Central memory CD8-positive, alpha-beta T cell (primary cell): ENCODE measurements at places on chromosomes 7 and 10.

DNA sequence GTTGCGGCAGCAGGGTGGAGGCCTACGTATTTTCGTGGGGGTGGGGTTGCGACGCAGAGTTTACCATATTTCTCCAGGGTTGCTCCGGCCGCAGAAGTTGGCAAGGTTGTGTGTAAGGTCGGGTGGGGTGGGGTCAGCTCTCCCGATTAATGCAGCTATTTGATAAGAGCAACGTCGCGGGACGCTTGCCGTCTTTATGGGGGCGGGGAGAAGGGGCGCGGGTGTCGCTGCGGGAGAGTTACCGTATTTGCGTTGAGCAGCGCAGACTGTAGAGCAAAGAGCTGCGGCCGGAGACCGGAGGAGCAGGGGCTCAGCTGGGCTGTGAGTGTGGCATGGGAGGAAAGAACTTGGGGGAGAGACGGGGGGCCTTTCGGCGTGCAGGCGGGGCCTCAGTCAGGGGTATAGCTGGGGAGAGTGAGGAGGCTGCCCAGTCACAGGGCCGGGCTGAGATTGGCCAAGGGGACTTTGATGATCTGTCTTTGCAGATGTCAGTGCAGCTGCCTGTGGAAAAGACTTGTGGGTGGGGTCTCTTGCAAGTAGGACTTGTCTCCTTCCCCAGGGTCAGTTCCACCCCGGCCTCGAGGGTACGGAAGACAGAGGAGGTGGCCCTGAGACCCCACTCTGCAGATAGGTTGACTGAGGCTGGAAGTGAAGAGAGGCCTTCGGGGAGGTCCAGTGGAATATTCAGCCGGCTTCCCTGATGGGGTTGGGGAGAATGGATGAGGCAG lies 26.6 kb downstream of the ZNF775 start:
- no peaks in the 10 kb centered on the region for H3K27me3 ChIP-seq
- H3K4me1 ChIP-seq, result peaks cover 35% of the 10 kb centered on the region
- H3K36me3 ChIP-seq, result peaks cover 19% of the 10 kb centered on the region
- DNase-seq, result peak; percentile 25

GRCh38 chr10:2410049-2410448 lies 657.3 kb upstream of the PFKP start:
- H3K36me3 ChIP-seq, result no peaks in the 10 kb centered on the region
- no peaks in the 10 kb centered on the region for H3K27me3 ChIP-seq
- H3K4me1 ChIP-seq, result no peaks in the 10 kb centered on the region
- H3K27ac ChIP-seq, result no peak overlapping the region
- H3K4me3 ChIP-seq, result no peak overlapping the region
- no peak for DNase-seq

DNA sequence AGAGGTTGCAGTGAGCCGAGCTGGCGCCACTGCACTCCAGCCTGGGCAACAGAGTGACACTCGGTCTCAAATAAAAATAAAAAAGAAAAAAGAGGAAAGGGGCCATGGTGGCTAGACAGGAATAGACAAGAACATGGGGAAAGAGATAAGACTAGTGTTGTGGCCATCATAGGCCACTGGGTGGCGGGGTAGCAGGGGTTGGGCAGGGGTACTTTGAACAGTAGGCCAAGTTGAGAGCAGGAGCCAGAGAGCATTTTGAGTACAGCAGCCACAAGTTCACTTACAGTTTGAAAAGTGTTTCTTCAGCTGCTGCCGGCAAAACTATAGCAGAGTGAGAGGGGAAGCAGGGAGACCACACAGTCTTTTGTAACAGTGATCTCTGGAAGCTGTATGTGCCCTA lies 656.0 kb downstream of the CNTNAP2 start:
- DNase-seq, result no peak
- H3K27me3 ChIP-seq, result no peaks in the 10 kb centered on the region
- no peaks in the 10 kb centered on the region for H3K4me1 ChIP-seq
- no peak overlapping the region for H3K27ac ChIP-seq
- peaks cover 1% of the 10 kb centered on the region for H3K36me3 ChIP-seq
- H3K4me3 ChIP-seq, result no peak overlapping the region

DNA sequence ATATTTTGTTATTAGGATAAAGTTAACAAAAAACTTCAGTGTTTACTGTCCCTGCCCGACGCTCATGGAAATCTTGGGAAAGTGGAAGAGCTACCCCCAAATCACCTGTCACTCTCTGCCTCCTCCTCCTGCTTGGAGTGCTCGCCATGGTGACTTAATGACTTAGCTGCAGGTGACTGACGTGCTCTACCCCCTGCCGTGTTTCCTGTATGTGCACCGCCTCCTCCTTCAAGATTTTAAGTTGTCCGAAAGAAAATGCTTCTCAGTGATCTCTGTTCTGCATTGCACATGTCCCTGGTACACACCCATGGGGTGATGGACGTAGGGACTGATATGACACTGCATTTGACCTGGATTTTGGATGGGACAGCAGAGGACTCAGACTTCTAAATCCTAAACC lies 338.8 kb upstream of the SHH start:
- peaks cover 2% of the 10 kb centered on the region for H3K27me3 ChIP-seq
- no peaks in the 10 kb centered on the region for H3K36me3 ChIP-seq
- no peaks in the 10 kb centered on the region for H3K4me1 ChIP-seq
- H3K4me3 ChIP-seq, result no peak overlapping the region
- no peak for DNase-seq

- H3K4me3 ChIP-seq, result no peak overlapping the region
- H3K4me1 ChIP-seq, result no peaks in the 10 kb centered on the region
- no peak overlapping the region for H3K27ac ChIP-seq
- H3K27me3 ChIP-seq, result no peaks in the 10 kb centered on the region
These were observed 777.4 kb downstream of the SORCS1 start for GRCh38 chr10:106387063-106387462.

- H3K4me1 ChIP-seq, result peaks cover 29% of the 10 kb centered on the region
- H3K27me3 ChIP-seq, result no peaks in the 10 kb centered on the region
- no peak overlapping the region for H3K27ac ChIP-seq
- DNase-seq, result no peak
- H3K36me3 ChIP-seq, result peaks cover 3% of the 10 kb centered on the region
These were observed 22.4 kb downstream of the MTURN start for GRCh38 chr7:30157204-30157603.

GRCh38 chr7:8442051-8442813 lies 8.8 kb downstream of the NXPH1 start:
- no peak overlapping the region for H3K4me3 ChIP-seq
- H3K36me3 ChIP-seq, result peaks cover 4% of the 10 kb centered on the region
- H3K4me1 ChIP-seq, result peaks cover 5% of the 10 kb centered on the region
- H3K27me3 ChIP-seq, result peaks cover 100% of the 10 kb centered on the region
- H3K27ac ChIP-seq, result peak overlapping the region; percentile 51

- H3K36me3 ChIP-seq, result peaks cover 6% of the 10 kb centered on the region
- no peak overlapping the region for H3K4me3 ChIP-seq
- H3K27me3 ChIP-seq, result no peaks in the 10 kb centered on the region
- peak overlapping the region; percentile 5 for H3K27ac ChIP-seq
These were observed 76.5 kb downstream of the JAZF1 start for GRCh38 chr7:28104041-28104541.

DNA sequence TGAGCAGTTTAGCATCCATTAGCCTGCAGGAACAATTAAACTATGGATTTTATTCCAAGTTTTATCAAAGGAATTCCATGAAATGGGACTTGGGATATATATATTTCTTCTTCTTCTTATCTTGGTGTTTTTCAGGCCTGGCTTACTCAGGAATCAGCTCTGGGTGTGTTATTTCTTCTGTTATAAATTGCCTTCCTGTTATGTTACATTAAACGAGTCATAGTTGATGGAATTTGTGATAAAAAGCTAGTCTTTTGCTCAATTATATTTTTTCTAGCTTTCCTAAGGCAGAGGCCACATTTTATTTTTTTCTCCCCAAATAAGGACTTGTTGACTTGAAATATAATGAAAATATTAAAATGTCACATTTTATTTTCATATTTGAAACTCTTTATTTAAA lies 141.3 kb downstream of the EPC1 start:
- H3K27me3 ChIP-seq, result peaks cover 11% of the 10 kb centered on the region
- H3K4me3 ChIP-seq, result no peak overlapping the region
- DNase-seq, result no peak
- H3K4me1 ChIP-seq, result no peaks in the 10 kb centered on the region
- no peaks in the 10 kb centered on the region for H3K36me3 ChIP-seq
- no peak overlapping the region for H3K27ac ChIP-seq

- no peak overlapping the region for H3K27ac ChIP-seq
- H3K36me3 ChIP-seq, result peaks cover 15% of the 10 kb centered on the region
- no peaks in the 10 kb centered on the region for H3K27me3 ChIP-seq
- H3K4me1 ChIP-seq, result no peaks in the 10 kb centered on the region
- H3K4me3 ChIP-seq, result no peak overlapping the region
These were observed 232.5 kb upstream of the CCDC6 start for GRCh38 chr10:60138842-60139241.

GRCh38 chr7:149669121-149669818 lies 104.1 kb downstream of the ZNF467 start:
- H3K36me3 ChIP-seq, result no peaks in the 10 kb centered on the region
- H3K4me1 ChIP-seq, result peaks cover 4% of the 10 kb centered on the region
- no peak overlapping the region for H3K27ac ChIP-seq
- DNase-seq, result no peak
- H3K27me3 ChIP-seq, result peaks cover 75% of the 10 kb centered on the region

GRCh38 chr7:42342381-42342780 lies 105.4 kb upstream of the GLI3 start:
- no peak for DNase-seq
- no peaks in the 10 kb centered on the region for H3K4me1 ChIP-seq
- H3K27me3 ChIP-seq, result no peaks in the 10 kb centered on the region
- no peak overlapping the region for H3K27ac ChIP-seq
- no peak overlapping the region for H3K4me3 ChIP-seq

DNA sequence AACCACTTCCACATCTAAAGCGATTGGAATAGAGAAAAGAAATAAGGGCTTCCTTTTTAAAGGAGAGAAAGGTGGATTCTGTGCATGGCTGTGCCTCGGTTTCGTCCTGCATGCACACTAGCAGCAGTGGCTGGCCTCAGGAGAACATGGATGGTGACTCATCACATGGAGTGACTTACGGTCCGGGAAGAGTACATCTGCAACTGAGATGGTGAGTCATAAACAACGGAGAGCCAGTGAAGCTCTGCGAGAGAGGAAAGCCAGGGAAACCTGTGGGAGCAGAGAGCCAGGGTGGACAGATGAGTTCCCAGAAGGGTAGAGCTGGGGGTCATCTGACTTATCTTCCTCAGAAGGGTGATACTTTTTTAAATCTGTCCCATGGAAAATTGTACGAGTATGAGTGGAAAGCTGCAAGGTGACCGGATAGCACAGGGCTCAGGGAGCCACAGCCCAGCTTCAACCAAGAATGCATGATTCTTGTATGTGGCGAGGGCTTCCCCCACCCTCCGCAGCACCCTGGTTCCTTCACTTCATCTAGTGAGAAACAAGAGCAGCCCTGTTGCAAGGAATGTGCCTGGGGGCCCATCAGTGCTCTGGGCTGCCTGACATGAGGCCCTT lies 259.1 kb downstream of the KLF6 start:
- no peaks in the 10 kb centered on the region for H3K4me1 ChIP-seq
- H3K27me3 ChIP-seq, result peaks cover 43% of the 10 kb centered on the region
- no peak for DNase-seq
- no peak overlapping the region for H3K27ac ChIP-seq
- no peak overlapping the region for H3K4me3 ChIP-seq

- no peak overlapping the region for H3K4me3 ChIP-seq
- H3K36me3 ChIP-seq, result no peaks in the 10 kb centered on the region
- H3K27ac ChIP-seq, result no peak overlapping the region
- DNase-seq, result no peak
- peaks cover 2% of the 10 kb centered on the region for H3K27me3 ChIP-seq
- H3K4me1 ChIP-seq, result no peaks in the 10 kb centered on the region
These were observed 22.4 kb downstream of the CDH23 start for GRCh38 chr10:71419002-71419540.

- no peak for DNase-seq
- no peak overlapping the region for H3K4me3 ChIP-seq
- H3K27ac ChIP-seq, result no peak overlapping the region
- H3K27me3 ChIP-seq, result no peaks in the 10 kb centered on the region
These were observed 176.3 kb downstream of the CDK14 start for GRCh38 chr7:90772410-90772809.

DNA sequence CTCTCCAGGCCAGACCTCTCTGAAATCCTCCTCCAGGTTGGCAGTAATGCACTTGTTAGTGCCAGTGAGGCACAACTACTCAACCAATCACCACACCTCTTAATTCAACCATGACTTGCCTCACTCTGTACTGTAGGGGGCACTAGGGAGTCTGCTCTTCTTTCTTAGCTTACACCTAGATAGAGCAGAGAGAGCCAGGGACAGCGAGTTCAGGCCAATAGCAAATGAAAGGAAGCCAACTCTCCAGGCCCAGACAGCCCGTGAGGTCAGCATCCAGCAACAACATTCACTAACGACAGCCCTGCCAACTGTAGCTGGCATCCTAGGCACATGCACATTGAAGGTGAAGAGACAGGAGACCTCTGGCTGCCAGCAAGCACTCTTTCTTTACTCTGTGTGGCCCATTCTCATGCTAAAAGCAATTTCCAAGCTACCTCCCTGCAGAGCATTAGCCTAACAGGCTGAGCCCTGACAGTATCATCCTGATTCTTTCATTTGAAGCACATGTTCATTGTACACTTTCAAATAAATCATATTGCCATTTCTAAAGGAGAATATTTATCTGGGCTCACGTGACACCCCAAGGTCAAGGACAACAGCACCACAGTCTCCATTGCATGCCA lies 136.3 kb downstream of the DPY19L1 start:
- no peaks in the 10 kb centered on the region for H3K36me3 ChIP-seq
- H3K4me3 ChIP-seq, result no peak overlapping the region
- peaks cover 55% of the 10 kb centered on the region for H3K27me3 ChIP-seq
- DNase-seq, result no peak
- H3K4me1 ChIP-seq, result no peaks in the 10 kb centered on the region
- no peak overlapping the region for H3K27ac ChIP-seq

- H3K4me3 ChIP-seq, result no peak overlapping the region
- no peak for DNase-seq
- peaks cover 42% of the 10 kb centered on the region for H3K27me3 ChIP-seq
These were observed 193.2 kb downstream of the TEX36 start for GRCh38 chr10:125489731-125490130.

DNA sequence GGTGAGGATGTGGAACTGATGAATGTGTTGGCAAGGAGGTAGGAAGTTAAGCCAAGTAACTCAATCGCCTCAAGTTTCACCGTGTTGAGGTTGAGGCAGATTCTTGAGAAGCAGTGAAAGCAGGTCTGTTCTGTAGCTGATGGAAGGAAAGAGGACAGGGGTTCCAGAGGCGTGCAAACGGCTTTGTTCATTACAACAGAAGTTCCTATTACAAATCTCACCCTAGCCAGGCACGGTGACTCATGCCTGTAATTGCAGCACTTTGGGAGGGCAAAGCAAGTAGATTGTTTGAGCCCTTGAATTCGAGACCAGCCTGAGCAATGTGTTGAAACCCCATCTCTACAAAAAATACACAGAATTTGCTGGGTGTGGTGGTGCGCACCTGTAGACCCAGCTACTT lies 36.9 kb upstream of the PTF1A start:
- H3K27me3 ChIP-seq, result peaks cover 51% of the 10 kb centered on the region
- no peak overlapping the region for H3K4me3 ChIP-seq
- no peak for DNase-seq
- no peaks in the 10 kb centered on the region for H3K36me3 ChIP-seq
- no peak overlapping the region for H3K27ac ChIP-seq

- H3K27ac ChIP-seq, result no peak overlapping the region
- H3K36me3 ChIP-seq, result no peaks in the 10 kb centered on the region
- H3K4me3 ChIP-seq, result no peak overlapping the region
- DNase-seq, result no peak
- H3K4me1 ChIP-seq, result no peaks in the 10 kb centered on the region
- peaks cover 68% of the 10 kb centered on the region for H3K27me3 ChIP-seq
These were observed 4.3 kb upstream of the UCN3 start for GRCh38 chr10:5360318-5360915.
